ENCODE measurements at places on chromosomes 1 and 21. TPM values are rescaled to one million over a fixed set of nuclear protein-coding genes. Genes with fewer than 3 reads are reported as not detected.

- DNase-seq = no peak
Observed at GRCh38 chr1:216812966-216813365, 89.7 kb upstream of the ESRRG start.

- no peak for DNase-seq
Observed at GRCh38 chr1:225629483-225629882, 23.4 kb downstream of the ENAH start.

- no peak for DNase-seq
Observed at GRCh38 chr1:33365560-33365997, 44.7 kb upstream of the A3GALT2 start.

DNA sequence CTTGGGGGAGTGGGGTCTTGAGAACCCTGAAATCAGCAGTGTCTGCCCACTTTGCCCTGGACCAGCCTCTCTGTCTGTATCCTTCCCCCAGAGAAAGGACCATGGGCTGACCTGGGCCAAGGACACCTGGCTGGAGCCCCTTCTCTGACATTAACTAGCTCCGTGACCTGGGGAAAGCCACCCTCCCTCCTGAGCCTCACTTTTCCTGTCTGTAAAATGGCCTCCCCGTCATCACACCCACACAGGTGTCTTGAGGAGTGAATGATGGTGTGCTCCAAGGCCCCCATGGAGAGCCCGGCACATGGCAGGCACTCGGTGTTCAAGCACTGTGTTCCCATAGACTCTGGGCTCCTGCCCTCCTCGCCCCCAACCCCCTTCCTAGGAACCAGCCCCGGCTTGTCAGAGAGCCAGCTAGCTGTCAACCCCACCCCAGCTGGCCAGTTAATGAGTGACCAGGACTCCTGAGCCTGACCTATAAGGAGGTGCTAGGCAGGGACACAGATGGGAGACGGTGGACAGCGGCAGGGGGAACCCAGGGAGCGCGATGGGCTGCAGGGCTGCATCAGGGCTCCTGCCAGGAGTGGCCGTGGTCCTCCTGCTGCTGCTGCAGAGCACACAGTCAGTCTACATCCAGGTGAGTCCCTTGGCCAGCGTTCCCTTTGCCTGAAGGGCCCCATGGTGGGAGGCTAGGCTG is at the start of gene GUCA2B:
Gene GUCA2B (plus strand): TSS at position 504 of the 694 bp plus-strand sequence. CDS start 41 bp downstream, at position 545.
- no peak for DNase-seq

Gene LRRC8D
- 33.3 TPM for polyA plus RNA-seq

- no peak for DNase-seq
Observed at GRCh38 chr1:188958461-188959115, 1519.1 kb downstream of the BRINP3 start.

- peak; percentile 46 for DNase-seq
Observed at GRCh38 chr1:27778056-27778455, 5.0 kb downstream of the STX12 start.

Measured in large intestine (tissue), 12 donors.